Left renal cortex interstitium (tissue), 4 donors: ENCODE measurements at places on chromosomes 7 and 10. TPM values are rescaled to one million over a fixed set of nuclear protein-coding genes. Genes with fewer than 3 reads are reported as not detected.

TMEM273 gene
- polyA plus RNA-seq = 1.9 TPM

NPSR1 gene
- polyA plus RNA-seq = not detected

NPFFR1 gene
- polyA plus RNA-seq = 0.10 TPM

AQP1 gene
- polyA plus RNA-seq = 224 TPM

UCN3 gene
- polyA plus RNA-seq = 1.1 TPM

RSPH10B gene
- polyA plus RNA-seq = 0.76 TPM

SVOPL gene
- 3.0 TPM for polyA plus RNA-seq

ZFAND2A gene
- 24.7 TPM for polyA plus RNA-seq

SLC26A3 gene
- polyA plus RNA-seq = 0.32 TPM

ASB10 gene
- not detected for polyA plus RNA-seq

WEE2 gene
- polyA plus RNA-seq = 0.16 TPM

- peak; percentile 29 for DNase-seq
Measured at GRCh38 chr7:70926666-70927065, 205.3 kb upstream of the GALNT17 start.

GRCh38 chr10:97411406-97411805 is 10.3 kb upstream of the RRP12 start:
- DNase-seq = no peak

GRCh38 chr7:2904202-2904601 is 60.1 kb upstream of the GNA12 start:
- DNase-seq = peak; percentile 23

DNA sequence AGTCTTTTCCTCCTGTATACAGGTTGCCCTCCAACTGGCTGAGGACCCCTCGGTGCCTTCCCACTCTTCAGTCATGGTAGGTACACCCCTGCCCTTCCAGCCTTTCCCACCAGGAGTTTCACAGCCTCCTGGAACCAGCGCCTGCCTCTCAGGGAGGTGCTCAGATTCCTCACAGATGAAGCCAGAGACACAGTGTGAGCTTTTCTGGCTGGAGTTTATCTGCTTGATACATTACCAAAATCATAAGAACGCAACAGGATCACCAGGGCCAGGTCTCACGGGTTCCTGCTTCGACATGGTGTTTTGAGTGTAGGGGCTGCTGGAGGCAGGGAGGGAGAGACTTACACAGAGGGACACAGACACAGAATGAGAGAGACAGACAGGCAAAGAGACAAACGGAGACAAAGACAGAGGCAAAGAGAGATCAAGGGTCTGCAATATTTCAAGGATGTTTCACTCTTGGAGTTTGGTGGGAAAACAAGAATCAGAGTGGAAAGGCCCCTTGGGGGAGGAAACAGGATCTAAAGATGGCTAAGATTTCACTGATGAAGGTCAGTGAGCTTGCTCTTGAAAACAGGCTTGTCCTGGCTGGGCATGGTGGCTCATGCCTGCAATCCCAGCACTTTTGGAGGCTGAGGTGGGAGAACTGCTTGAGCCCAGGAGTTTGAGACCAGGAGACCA is 6.5 kb upstream of the INMT start:
- DNase-seq = no peak

GRCh38 chr7:47888371-47889265 is 59.6 kb downstream of the PKD1L1 start:
- no peak for DNase-seq

- DNase-seq = no peak
Measured at GRCh38 chr10:14925268-14925667, 28.6 kb downstream of the DCLRE1C start.

DNA sequence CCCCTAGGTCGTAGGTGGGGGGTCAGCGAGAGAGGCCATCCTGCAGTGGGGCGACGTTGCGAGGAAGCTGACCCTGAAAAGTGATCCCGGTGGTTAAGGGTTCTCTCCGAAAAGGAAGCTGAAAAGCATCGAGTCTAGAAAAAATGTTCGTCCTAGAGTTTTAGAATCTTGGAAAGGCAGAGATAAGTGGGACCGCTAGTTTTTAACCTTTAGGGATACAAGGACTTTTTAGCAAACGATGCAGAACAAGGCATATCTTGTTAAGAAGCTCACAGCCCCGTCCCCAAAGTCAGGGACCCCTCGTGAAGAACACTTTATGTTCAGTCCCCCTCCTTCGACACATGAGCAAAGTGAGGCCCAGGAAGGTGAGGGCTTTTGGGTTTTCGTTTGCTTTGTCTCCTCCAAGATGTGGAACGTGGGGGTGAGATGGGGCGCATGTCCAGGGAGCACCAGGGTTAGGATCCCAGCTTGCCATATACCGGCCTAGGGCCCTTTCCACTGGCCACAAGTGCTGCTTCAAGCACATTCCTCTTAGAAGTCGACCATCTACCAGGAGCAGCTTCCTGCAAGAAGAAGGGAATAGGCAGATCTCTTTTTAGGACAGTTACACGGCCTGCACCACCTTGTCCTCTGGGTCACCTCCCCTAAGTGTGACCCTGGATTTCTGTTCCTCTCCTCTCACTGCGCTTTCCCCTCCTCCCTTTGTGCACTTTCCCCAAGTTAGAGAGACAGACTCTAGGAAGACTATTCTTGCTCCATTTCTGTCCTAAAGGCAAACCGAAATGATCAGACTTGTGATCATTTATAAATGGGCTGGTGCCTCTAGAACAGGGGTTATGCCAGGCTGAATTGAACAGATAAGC is 969 bp downstream of the SLC35G1 start:
- no peak for DNase-seq

GRCh38 chr7:73715648-73716317 is 3.7 kb downstream of the STX1A start:
- DNase-seq = no peak

- no peak for DNase-seq
Measured at GRCh38 chr7:157936976-157937375, 600.2 kb downstream of the DNAJB6 start.

- DNase-seq = no peak
Measured at GRCh38 chr10:30412901-30413300, 21.1 kb upstream of the MAP3K8 start.

DNA sequence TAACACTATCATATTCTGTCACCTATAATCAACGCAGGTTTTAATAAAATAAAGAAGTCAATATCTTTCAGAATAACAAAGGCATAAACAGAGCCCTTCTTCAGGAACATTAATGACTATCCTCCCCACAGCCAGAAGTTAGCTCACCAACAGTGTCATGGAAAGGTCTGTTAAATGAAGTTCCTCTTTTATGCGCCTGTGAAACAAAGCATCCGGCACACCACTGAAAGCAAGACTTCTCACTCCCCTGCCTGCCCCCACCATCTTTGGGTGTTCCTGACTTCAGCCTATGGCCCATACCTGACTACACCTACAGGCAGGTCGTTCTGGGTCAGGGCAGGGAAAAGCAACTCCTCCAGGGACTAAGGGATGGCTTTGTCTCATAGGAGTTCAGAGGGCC is 205.4 kb downstream of the FANK1 start:
- no peak for DNase-seq

DNA sequence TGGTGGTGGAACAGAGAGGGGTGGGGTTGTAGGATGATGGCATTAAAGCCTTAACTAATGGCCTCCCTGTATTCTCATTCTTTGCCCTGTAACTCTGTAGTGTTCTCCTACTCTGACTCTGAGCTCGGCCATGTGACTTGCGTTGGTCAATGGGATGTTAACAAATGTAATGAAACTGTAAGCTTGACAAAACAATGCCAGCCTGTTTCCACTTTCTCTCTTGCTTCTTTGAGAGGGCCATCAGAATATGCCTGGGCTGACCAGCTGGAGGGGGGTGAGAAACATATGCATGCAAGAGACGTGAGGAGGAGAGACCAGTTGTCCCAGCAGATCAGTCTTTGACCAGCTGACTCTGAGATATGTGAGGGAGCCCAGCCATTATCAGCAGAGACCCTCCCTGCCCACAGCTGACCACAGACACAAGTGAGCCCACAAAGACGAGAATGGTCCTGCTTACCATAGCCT is 100.6 kb downstream of the ICA1 start:
- DNase-seq = no peak

- no peak for DNase-seq
Measured at GRCh38 chr10:817371-817770, 114.1 kb downstream of the LARP4B start.

DNA sequence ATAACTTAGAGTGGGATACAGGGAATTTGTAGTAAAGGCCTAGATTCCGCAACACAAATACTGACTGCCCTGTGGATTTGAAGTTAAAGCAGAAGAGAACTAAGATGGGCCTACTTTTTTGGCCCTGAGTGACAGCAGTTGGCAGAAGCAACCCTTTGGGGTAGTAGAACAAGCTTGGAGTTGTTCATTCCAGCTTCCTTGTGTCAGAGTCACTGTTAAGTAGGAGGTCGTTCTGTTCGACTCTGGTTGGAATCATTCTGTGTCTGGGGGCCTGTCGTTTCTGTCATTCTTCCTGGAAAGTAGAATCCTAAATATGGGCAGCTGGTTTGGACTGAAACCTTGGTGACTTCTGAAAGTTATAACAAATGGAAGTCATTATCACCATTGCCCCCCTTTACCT is 865.9 kb downstream of the LRMDA start:
- DNase-seq = no peak

GRCh38 chr10:124296121-124296812 is 122.5 kb downstream of the OAT start:
- no peak for DNase-seq

GRCh38 chr7:148397551-148397950 is 193.0 kb upstream of the C7orf33 start:
- no peak for DNase-seq

DNA sequence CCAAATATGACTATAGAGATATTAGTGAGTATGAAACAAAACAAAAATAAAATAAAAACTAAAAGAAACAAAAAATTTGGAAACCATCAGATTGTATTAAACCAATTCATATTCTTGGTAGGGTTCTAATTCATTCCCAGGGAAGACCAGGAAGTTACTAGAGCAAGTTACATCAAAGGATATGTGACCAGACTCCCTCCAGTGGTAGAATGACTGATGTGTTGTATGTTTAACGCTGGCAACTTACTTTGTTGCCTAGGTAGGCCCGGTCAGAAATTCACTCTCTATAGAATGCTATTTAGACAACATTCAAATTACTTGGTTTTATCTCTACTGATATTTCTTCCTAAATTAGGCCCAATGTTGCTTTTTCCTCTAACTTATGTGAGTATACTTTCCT is 5.2 kb downstream of the PHYHIPL start:
- no peak for DNase-seq
